ENCODE measurements at places on chromosomes 6 and 20. TPM values are rescaled to one million over a fixed set of nuclear protein-coding genes. Genes with fewer than 3 reads are reported as not detected.
A peak's percentile ranks its signal among the peaks of the same experiment; 100 is the strongest.

The POU5F1 gene
- total RNA-seq: not detected

The CRISP3 gene
- total RNA-seq: not detected

The LPIN3 gene
- total RNA-seq: 3.4 TPM

- peak; percentile 99 for DNase-seq
These were observed 49.4 kb downstream of the PFDN4 start for GRCh38 chr20:54257071-54257816.

DNA sequence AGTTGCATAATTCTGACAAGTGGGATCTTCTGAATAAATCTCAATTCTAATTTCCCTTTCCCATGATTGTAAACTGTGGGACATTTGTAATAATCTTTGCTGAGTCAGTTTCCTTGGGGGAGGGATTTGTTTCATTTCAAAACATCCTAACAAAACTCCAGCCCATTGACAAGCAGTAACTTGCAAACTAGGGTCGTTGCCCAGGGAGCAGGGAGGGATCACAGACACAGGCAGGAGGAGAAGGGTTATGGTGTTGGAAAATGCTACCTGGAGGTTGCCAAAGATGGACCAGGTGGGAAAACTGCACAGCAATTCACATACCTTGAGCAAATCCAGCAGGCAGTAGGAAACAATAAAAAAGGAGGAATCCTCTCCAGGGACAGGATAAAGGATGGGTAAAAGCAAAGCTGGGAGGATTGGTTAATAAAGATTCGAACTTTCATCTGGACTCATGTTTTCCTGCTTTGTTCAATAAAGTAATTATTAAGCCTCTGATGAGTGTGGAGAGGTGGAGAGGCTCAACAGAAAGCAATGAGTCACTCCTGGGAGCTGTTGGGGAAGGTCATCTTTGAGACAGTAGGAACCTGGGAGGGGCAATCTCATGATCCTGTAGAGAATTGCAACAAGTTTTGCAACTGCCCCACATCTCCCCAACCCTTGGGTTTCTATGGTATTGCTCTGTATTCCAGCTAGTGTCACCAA is 87.3 kb upstream of the AKIRIN2 start:
- peak; percentile 58 for DNase-seq

DNA sequence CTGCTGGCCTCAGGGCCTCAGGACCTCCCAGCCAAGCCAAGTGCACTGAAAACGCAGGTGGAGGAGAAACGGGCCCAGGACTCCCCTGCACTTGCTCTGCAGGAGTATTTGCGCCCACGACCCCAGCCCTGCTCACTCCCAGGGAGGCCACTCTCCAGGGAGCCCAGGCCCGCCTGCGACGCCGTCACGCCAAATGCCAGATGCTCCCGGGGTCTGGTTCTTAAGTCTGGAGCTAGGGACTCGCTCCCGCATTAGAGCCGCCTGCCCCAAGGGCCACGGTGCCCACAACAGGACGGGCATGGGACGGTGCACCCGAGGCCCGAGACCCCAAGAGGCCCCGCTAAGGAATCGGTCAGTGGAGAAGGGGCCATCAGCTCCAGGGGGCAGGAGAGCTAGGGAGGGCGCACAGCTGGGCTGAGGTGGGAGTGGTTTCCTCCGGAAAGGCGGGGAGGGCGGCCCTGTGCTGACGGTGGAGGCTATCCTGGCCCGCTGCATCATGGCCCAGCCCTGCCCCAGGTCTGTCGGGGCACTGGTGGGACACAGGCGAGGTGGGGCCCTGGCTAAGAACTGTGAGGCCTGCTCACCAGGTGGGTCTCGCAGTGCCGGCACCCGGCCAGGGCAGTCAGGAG is 44.1 kb upstream of the CHRNA4 start:
- DNase-seq: no peak
